Epithelial cell of alveolus of lung (primary cell): ENCODE measurements at places on chromosomes 5 and 9. TPM values are rescaled to one million over a fixed set of nuclear protein-coding genes. Genes with fewer than 3 reads are reported as not detected.

PDZD2 gene
- total RNA-seq, result 0.16 and 2.1 TPM in 2 replicates

PCA3 gene
- total RNA-seq, result not detected in 2 replicates

EGFL7 gene
- total RNA-seq, result 26.7 and 30.1 TPM in 2 replicates

NME5 gene
- total RNA-seq, result 1.4 and 1.7 TPM in 2 replicates

IL9 gene
- total RNA-seq, result not detected in 2 replicates

SH3GL2 gene
- total RNA-seq, result 0.52 TPM in 1 of 2 replicates, not detected in the other

ZFP62 gene
- total RNA-seq, result 8.0 and 17.3 TPM in 2 replicates

LCNL1 gene
- total RNA-seq, result 1.9 TPM in 1 of 2 replicates, not detected in the other

PITX1 gene
- 3.0 and 3.2 TPM in 2 replicates for total RNA-seq

CARTPT gene
- total RNA-seq, result not detected in 2 replicates
